Stimulated activated CD4-positive, alpha-beta T cell treated with anti-CD3 and anti-CD28 coated beads, TNF-alpha, amount 100 ng/mL, for 24 hours (primary cell): ENCODE measurements at places on chromosomes 12 and 14.

DNA sequence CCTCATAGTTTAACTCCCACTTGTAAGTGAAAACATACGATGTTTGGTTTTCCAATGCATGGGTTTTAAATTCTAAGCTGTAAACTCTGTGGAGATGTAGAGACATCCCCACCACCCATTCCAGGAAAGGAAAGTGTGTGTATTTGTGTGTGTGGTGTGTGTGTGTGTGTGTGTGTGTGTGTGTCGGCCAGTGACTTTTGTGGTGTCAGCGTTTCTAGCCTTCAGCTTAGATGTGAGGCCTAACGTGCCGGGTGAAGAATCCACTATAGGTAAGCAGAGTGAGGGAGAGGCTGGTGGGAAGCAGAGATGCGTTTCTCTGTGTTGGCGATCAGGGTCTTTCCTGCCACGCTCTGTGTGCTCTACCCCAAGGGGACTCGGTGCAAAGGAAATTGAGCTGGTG lies 93.0 kb downstream of the SLC24A4 start:
- DNase-seq = no peak

DNA sequence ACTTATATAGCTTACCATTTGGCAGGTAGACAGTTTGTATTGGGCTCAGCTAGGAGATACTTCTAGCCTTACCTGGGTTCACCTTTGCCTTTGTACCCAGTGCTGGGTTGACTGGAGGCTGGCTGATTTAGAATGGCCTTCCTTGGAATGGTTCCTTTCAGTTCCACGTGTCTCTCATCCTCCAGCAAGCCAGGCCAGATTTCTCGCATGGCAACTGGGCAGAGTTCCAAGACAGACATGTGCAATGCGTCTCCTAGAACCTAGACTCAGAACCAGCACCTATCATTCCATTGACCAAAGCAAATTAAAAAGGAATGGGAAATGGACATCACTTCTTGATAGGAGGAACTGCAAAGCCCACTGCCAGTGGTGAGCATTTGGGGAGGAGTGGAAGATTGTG lies 79.1 kb upstream of the BDKRB2 start:
- no peak for DNase-seq

DNA sequence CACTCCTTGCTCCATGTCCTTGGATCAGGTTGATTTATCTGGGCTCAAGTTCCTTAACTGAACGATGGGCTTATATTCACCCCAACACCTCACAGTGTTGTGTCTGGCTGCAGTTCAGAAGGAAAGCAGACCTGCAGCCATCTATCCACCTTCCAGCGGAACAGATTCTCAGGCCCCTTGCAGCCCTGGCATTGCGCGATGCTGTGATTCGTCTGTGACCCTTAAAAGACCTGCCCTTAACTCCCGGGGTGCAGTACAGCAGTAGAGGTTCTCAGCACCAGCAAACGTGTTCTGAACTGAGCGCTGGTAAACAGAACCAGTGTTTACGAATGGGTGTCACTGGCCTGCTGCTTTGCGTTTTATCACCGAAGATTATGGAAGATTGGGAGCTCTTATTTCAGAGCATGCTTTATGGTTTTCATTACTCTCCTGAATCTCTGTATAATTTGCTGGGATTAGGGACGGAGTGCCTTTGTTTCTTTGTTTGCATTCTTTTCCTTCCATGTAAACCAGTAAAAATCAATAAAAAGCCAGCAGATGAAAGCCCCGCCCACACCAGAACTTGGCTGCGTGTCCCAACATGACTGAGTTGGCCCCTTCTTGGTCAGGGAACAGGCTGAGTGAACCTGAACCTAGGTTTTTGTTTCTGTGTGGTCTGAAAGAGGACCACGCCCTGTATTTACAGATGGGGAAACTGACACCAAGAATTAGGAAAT lies 286.7 kb upstream of the CRY1 start:
- DNase-seq = no peak

DNA sequence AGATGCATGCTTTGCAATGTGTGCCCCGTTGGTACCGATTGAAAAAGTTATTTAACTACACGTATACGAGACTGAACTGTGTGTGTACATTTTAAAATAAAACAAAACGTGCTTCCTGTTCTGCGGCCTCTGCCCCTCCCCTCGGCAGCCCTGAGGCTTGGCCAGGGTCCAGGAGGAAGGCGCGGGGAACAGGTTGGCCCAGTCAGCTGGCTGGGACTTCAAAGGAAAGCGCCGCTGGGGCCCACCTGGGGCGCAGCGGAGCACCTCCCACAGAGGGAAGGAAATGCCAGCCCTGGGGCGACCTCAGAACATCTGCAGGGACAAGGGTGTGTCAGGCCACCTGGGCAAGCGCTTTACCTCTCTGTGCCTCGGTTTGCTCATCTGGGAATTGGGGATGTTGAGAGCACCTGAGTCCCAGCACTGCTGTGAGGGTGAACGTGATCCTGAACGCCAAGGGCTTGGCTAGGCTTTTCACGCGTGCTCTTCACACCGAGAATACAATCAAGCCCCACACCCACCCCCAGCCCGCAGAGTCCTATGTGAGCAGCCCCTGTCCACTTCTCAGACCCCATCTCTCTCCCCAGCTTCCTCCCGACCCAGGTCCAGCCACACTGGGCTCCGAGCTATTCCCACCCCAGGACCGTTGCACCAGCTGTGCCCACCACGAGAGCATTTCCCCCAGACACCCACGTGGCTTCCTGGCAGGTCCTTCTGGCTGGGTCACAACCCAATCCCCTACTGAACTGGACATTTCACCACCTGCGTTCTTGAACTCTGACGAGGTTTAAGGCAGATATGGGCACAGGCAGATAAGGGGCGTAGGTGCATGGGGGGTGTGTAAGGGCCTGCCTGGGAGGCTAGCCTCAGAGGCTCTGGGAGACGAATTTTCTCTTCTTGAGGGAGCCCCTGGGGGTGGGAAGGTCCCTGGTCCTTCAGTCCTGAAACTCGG lies 41.9 kb upstream of the NCOR2 start:
- DNase-seq = peak; percentile 75

DNA sequence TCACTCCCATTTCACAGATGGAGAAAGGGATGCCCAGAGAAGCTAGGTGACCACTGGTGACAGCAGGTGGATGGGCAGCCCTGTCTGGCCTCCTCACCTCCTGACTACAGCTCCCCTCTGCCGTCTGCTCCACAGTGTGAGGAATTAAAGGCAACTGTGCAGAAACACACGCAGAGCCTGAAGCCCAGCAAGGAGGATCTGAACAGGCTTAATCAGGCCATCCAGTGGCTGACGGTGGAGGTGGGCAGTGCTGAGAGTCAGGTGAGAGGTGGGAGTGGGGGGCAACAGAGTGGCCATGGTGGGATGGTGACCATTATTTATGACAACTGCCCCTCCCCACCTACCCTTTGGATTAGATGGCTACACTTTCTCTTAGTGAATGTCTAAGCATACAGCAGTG lies 1.2 kb downstream of the KRT86 start:
- no peak for DNase-seq

GRCh38 chr12:91663310-91663709 lies 480.7 kb upstream of the DCN start:
- no peak for DNase-seq

DNA sequence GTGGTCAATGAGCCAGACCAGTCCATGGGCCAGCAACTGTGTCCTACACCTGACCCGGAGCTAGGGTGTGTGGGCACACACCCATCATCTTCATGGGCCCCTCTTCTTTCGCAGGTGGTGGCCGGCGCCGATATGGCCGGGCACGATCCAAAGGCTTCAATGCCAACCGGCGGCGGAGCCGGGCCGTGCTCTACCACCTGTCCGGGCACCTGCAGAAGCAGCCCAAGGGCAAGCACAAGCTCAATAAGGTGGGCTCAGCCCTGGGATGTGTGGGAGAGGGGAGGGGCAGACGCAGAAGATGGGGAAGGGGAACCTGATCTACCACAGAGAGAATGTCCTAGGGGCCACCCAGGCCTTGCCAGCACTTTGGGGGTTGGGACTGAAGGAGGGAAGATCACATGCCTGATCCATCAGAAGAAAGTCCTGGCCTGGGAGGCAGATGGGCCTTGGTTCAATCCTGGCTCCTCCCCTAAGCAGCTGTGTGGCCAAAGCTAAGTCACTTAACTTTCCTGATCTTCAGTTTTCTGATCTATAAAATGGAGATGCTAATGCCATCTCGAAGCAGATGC lies 3.8 kb downstream of the KCNH3 start:
- no peak for DNase-seq

DNA sequence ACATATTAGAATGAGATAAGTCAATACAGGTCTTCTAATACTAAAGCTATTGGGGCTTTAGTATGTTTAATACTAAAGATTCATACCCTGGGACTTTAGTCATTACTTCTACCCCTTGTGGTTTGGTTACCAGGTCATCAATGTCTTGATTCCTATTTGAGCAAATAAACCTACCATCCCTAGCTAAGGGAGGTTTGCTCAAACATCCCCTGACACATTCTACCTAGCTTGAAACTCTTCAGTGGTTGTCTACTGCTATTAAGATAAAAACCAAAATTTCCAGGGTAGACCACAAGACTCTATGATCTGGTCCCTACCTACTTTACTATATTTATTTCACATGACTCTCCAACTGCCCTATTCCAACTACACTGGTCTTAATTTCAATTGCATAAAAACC lies 7.3 kb upstream of the C2CD5 start:
- DNase-seq = no peak

DNA sequence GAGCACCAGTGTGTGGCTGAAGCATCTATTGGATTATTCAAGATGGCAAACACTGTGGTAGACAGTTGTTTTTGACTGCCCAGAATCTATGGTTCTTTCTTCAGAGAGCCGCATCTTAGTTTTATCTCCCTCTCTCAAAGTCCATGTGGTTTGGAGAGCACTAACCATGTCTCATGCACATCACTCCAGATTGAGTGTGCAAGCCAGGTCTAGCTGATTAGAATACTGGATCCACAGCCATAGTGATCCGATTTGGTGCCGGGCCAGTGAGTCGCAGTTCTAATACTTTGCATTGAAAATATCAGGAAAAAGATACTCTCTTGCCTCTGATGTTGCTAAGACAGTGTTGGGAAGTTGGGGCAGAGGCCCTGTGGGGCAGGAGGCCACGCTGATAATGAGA lies 4.6 kb upstream of the SBNO1 start:
- no peak for DNase-seq

DNA sequence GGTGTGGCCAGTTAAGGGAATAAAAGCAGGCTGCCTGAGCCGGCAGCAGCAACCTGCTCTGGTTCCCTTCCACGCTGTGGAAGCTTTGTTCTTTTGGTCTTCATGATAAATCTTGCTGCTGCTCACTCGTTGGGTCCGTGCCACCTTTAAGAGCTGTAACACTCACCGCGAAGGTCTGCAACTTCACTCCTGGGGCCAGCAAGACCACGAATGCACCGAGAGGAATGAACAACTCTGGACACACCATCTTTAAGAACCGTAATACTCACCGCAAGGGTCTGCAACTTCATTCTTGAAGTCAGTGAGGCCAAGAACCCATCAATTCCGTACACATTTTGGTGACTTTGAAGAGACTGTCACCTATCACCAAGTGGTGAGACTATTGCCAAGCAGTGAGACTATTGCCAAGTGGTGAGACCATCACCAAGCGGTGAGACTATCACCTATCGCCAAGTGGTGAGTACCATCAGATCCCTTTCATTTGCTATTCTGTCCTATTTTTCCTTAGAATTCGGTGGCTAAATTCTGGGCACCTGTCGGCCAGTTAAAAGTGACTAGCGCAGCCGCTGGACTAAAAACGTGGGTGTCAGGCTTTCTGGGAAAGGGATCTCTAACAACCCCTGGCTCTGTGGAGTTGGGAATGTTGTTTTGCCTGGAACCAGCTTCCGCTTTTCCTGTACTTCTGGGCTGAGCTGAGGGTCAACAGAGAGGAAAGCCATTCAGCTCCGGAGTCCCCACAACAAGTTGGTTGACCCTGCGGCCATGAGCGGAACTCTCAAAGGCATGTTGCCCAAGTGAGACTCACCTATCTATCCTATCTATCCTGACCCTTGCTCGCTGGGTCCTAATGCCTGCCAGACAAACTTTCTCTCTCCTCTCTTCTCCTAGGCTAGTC lies at the start of gene DHRS2:
Gene DHRS2, plus strand, starts transcription at position 48 of the 895 bp plus-strand sequence. CDS start 2,501 bp downstream, outside the sequence.
- DNase-seq = no peak

- no peak for DNase-seq
Observed at GRCh38 chr14:60508707-60509437, at the start of gene SIX6. Gene SIX6, plus strand, starts transcription at chr14:60509146. Its CDS starts 253 bp downstream, at chr14:60509399.

DNA sequence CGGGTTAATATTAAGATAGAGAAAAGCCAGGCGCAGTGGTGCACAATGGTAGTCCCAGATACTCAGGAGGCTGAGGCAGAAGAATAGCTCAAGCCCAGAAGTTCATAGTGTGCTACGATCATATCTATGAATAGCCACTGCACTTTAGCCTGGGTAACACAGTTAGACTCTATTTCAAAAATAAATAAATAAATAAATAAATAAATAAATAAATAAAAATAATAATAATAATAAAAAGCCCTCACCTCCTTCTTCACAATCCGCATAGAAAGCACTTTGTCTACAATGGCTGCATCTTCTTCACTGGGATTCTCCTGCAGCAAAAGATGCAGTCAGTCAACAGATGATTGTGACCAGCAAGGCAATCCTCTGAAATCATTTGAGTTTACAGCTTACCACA lies 31.5 kb upstream of the SUPT16H start:
- DNase-seq = no peak

DNA sequence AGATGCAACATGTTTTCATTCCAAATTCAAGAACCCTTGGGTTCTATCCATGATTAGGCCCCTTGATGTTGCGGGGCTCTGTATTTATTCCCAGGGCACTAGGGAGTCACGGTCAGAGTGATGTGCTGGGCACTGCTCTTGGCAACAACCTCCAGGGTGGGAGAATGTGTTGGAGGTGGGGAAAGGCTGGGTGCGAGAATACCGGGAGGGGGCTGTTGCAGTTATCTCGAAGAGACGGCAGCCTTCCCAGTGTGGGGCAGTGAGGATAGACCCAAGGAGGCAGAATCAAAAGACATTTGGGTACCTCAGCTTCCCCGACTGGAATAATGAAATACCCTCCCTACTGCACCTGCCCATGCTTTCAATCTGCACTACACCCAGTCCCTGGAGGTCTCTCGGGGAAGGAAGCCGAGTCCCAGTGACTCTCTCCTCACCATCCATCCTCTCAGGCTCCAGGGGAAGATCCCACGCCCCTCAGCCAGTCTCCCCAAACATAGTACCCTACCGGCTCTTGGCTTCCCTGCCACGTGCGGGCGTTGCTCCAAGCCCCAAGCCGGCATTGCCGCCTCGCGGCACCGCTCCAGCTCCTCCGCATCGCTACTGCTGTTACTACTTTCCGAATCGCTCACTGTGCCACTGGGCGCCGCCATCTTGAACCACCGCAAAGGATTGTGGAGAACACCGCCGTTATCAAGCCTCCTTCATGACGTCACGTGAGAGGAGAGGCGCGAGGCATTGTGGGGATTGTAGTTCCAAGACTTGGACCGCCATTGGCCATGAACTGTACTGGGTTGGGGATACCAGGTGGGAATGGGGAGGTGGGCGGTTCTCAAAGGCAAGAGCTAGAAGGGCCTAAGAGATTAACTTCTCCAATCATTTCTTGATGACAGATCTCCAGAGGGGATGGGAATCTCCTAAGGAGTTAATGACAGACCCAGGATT lies at the start of gene C12orf43:
Gene C12orf43, minus strand, starts transcription at position 663 of the 942 bp plus-strand sequence. Its CDS starts 13 bp downstream, at position 650.
- DNase-seq = peak; percentile 83

DNA sequence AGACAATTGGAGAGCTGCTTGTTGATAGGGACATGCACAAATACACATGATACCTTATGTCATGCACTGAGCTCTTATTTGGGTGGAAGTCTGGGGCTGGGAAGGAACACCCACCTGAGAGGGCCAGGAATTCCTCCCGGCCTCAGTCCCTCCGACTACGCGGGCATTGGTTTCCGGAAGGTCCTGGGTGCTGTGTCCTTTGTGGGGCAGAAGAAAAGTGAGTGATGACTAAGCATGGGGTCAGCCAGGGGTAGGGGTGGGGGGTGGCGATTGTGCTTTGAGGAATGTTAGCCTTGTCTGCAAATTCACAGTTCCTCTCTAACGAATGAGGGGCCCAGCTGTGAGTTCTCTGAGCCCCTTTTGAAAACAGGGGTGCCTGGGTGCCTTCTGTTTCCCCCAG lies 798 bp downstream of the CELA1 start:
- DNase-seq = no peak
